Temporal lobe (tissue), 4 donors: ENCODE measurements at places on chromosomes 7 and 10. TPM values are rescaled to one million over a fixed set of nuclear protein-coding genes. Genes with fewer than 3 reads are reported as not detected.

Gene DNAJC12
- total RNA-seq = 3.9 TPM

Gene WNT8B
- total RNA-seq = not detected

Gene GIMAP2
- 1.5 TPM for total RNA-seq

Gene CTBP2
- total RNA-seq = 36.4 TPM

Gene FANK1
- 1.5 TPM for total RNA-seq

Gene ASB10
- not detected for total RNA-seq

Gene LIPJ
- 0.74 TPM for total RNA-seq

Gene HK1
- 86.8 TPM for total RNA-seq

Gene PRKAR1B
- 87.0 TPM for total RNA-seq

Gene MYOZ1
- not detected for total RNA-seq

Gene RASSF4
- 12.0 TPM for total RNA-seq

Gene PRSS37
- not detected for total RNA-seq

Gene AMPH
- total RNA-seq = 47.0 TPM

Gene THSD7A
- total RNA-seq = 30.5 TPM

Gene CPN1
- not detected for total RNA-seq

Gene ENTPD7
- total RNA-seq = 8.6 TPM

Gene CCDC146
- 11.8 TPM for total RNA-seq

Gene SLC16A12
- total RNA-seq = 2.2 TPM
